ENCODE measurements at places on chromosomes 4 and X.

- no peak for DNase-seq
Measured at GRCh38 chr4:59060002-59060846, 1950.0 kb upstream of the IGFBP7 start.

DNA sequence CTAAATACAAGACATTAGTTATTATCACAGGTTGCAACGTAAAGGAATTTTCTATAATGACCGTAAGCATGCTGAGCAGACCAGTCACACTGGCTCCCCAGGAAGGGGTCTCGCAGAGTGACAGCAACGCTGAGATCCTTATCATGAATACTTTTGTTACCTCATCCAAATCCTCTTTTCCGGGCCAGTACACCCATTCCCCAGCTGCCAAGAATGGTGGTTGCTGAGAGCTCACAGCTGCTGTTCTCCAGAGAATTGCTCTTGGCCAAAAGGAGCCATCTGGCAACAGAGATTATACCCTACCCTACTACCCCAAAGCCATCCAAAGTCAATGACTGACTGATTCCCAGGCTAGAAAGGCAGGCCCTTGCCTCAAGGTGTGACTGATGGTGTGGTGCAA, 91.6 kb downstream of the FUNDC1 start:
- no peak for DNase-seq

- no peak for DNase-seq
Measured at GRCh38 chrX:19660604-19661255, 145.4 kb upstream of the MAP3K15 start.

GRCh38 chr4:18042012-18042411, 20.5 kb upstream of the LCORL start:
- DNase-seq, result no peak

DNA sequence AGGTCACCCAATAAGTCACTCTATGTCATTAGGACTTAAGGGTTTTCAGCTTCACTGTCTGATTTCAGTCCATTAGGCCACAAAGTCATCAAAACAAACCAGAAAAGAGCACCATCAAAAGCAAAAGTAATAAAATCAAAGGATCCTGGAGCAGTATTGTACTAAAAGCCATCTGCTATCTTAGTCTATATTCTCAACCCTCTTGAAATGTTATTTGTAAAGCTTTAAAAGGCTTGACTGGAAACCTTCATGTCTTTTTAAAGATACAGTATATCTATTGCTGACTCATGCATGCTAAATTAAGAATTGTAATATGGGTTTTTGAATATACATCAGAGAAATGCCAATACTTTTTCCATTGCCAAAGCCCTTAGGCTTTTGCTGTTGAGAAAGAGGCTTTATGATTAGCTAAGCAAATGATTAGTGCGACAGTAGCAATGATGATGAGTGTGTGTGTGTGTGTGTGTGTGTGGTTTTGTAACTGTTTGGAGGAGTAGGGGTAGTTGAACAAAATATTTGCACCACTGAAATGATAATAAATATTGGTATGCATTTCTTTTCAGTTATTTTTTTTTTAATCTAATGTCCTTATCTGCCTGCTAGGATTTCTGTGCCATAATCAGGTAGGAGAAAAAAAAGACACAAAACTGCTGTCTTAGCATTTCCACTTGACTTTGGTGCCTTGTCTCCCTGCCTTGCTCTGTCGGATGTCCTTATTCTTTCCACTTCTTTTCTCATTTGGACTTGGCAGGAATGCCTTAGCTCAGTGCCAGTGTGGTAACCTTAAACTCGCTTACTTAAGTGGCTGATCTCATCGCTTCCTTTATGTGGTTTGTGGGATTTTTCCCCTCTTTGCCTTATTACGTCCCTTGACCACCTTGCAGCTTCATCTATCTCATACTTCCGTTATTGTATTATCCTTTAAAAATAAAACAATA, 119.7 kb downstream of the PCDH7 start:
- no peak for DNase-seq

DNA sequence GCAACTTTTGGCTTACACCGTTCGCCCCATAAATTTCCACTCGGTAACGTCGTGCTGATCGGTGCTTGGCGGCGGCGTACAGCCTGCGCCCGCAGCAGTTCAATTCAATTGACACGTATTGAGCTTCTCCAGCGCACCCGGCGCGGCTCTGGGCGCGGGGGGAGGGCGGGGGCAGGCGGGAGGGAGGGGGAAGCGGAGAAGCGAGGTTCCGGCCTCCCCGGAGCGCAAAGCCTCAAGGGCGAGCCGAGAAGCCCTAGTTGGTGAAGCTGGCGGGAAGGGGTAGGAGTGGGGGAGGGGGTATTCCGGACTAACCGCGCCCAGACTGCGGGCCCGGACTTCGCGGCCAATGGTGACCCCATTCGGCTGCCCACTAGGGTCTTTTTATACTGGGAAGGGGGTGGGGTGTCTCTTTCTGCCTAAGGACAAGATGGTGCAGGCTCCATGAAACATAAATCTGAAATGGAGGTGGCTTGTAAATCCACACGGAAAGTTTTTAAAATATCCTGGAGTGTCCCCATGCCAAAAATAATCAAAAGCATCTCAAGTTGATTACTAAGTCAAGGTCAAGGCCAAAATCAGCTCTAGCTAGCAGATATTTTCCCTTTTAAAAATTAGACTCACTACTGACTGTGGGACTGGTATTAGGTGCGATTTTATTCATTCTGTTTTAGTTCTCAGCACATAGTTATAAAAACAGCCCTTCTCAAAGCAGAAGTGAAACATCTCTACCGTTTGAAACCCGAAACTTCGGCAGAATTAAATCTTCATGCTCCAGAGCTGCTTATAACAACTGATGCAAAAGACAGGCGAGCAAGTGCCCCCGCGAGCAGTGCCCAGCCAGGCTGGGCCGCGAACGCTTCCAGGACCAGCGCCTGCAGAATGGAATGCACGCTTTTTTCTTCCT, 1.5 kb upstream of the BCOR start:
- DNase-seq, result peak; percentile 29

Data from EH (cell line).